ENCODE measurements at places on chromosomes 2 and 18.

DNA sequence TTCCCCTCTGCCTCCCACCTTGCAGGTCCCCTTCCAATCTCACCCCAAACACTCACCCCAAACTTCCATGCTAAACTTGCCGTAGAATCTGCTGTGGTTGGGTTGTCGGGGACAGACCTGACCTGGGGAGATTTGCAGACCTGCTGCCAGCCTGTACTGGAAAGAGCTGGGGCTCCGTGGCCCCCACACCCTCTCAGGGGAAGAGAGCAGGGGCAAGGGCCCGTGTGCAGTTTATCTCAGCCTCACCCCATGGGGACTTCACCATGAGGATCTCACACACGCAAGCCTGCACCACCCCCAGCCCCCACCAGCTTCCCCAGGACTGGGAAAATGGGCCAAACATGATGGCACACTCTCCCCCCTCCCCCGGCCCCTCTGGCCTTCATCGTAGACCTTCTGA lies 30.7 kb downstream of the KCNIP3 start:
- no peak for DNase-seq

- no peak for DNase-seq
These were observed 505.8 kb upstream of the NRP2 start for GRCh38 chr2:205176546-205176945.

GRCh38 chr2:100451734-100452133 lies 18.5 kb upstream of the NMS start:
- no peak for DNase-seq

DNA sequence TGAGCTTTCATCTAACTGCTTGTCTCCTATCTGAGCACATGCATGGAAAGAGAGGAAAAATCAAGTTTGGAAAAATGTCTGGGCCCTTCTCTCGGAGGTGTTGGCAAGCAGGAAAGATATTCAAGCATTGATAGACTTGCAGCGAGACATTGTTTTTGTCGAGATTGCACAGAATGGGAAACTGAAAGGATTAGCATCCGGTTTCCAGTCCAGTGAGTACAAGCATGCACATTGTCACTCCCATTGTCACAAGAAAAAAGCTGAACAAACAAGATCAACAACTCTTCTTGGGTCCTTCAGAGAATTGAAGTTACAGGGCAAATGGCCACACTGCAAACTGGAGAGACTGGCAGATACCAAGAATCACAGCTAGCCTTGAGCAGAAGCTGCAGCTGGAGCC lies 19.6 kb upstream of the MC5R start:
- DNase-seq: no peak

DNA sequence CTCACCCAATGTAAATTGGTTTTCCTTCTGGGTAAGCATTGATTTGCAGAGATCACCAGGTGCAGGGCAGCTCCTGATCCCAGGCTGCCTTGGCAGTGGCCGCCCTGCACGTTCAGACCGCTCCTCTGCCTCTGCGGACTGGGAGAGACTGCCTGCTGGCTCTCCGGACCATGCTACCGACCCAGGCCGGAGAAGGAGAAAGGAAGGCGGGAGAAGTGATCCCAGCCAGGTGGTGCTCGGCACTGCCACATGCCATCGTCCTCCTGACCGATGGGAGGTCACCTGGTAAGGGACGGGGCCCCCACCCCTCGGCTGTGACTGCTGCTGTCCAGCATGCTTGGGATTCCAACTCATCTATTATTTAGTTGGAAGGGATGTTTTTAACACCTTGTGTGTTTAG lies 108.1 kb upstream of the POU3F3 start:
- DNase-seq: no peak

- no peak for DNase-seq
These were observed 413.8 kb upstream of the SLC14A2 start for GRCh38 chr18:45201489-45201888.

- no peak for DNase-seq
These were observed 35.6 kb upstream of the PRLH start for GRCh38 chr2:237530472-237531433.

DNA sequence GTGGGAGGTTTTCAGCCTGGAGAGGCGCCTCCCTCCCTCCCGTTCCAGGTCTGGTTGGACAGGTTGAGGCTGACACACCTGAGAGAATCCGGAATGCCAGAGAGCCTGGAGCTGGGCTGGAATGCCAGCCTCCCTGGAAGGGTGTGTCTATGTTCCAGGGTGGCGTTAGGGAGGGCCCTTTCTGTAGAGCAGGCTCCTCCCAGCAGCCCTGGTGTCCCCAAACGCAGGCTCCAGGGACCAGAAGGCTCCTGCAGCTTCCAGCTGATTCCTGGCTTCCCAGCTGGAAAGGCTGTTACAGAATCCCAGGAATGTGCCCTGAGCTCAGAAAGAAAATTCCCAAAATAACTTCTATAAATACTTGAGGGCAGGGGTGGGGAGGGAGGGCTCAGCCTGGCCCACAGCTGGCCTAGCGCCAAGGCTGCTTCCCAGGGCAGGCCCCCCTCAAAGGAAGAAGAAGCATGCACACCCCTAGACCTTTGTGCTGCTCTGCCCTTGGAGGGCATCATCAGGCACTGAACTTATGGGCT lies 85.4 kb downstream of the STPG4 start:
- DNase-seq: no peak

DNA sequence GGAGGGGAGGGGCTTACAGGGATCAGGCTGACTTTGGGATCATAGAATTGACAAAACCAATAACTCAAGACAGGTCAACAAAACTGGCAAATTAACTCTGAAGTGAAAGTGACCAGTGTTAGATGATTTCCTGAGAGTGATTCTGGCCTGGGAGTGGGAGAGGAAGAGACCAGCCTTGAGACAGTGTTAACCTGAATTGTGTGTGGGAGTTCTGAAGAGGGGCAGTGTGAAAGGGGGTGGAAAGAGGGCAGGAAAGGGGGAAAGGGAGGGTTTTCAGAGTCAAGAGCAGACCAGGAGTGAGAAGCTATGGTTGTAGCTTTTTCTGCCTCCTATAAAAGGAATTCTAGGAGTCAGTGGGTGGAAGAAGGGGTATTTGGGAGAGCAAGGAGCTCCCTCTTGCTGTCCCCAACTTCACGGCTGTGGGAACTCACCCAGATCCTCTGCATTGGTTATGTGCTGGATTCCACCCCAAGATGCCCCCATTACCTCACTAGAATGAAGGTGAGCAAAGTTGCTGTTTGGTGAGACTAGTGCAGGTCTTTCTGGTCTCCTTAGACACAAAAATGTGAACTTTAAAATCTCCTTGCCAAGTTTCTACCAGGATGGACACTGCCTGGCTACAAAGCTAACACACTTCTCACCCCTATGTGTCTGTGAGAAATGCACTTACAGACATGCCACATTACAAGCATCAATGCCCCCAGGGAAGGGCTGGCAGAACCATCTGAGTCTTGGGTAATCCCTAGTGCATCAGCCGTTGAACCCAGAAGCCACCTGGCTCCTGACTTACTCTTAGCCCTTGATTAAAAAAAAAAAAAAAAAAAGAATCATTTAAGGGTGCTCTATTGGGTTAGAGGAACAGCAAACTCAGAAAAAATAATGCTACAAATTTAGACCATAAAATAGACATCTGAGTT lies 61.6 kb downstream of the BMP10 start:
- DNase-seq: no peak

Measured in brain (organoid and tissue), 16 donors.